ENCODE measurements at places on chromosomes 5 and 9.

DNA sequence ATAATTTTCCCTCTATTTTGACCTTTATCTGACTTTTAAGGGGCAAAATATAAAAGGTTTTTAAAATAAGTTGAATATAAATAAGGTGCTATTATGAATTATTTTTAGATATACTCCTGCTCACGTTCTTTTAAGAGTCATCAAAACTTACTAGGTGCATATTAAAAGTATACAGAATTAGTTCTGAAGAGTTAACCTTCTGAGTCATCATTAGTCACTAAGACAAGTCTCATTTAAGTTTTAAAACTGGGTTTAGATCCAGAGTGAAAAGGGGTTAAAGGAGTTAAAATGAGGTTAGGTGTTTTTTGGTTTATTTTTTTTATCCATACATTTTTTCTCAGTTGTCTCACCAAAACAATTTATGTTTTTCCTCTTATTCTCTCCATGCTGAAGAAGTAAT is 41.7 kb downstream of the SMIM15 start:
- DNase-seq = no peak

DNA sequence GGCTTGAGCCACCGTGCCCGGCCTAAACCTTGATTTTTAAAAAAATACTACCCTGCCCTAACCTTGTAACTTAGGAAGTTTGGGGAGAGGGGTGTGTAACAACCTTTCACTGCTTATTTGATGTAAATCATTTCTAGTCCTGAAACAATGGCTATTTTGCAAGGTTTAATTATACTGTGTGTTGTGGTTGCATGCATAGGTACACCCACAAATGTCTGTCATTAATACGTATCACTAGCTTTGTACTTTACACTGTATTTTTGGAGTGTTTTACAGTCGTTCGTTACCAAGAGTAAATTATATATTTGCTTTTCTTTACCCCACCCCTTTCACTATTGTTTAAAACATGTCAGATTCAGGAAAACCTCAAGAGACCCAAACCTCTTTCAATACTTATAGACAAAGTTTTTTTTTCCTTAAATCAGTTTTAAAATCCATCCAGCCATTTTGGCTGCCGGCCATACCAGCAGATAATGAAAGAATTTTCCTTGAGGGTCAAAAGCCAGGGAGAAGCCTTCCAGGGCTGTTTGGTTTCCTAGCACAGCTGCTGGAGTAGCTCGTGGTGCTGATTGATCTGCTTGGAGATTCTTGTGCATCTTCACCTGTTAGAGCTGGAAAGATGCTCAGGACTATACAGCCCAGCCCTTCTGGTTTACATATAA is 50.7 kb downstream of the DOCK8 start:
- DNase-seq = no peak

DNA sequence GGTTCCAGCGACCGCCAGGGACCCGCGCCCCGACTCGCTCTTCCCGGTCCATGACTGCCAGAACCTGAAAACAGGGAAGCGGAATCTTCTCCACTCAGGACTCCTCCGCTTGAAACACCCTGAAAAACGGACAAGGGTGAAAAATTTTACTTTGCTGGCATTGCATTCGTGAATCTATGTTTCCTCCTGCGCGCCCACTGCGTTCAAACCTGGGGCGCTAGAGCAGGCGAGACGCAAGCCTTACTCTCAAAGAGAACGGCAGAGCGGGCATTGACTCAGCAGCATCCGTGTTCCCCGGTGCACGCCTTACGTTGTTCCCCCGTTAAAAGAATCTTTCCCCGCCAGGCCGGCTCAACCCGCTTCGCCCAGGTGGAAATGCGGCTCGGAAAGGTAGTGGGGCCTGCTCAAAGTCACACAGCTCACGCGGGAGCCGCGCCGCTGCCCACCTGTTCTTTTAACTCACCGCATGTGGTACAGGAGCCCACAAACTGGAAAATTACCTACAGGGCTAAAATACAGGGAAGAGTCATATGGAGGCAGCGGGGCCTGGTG is 999 bp upstream of the DRD1 start:
- peak; percentile 2 for DNase-seq

GRCh38 chr5:66812291-66812690 is 216.1 kb downstream of the MAST4 start:
- DNase-seq = no peak

DNA sequence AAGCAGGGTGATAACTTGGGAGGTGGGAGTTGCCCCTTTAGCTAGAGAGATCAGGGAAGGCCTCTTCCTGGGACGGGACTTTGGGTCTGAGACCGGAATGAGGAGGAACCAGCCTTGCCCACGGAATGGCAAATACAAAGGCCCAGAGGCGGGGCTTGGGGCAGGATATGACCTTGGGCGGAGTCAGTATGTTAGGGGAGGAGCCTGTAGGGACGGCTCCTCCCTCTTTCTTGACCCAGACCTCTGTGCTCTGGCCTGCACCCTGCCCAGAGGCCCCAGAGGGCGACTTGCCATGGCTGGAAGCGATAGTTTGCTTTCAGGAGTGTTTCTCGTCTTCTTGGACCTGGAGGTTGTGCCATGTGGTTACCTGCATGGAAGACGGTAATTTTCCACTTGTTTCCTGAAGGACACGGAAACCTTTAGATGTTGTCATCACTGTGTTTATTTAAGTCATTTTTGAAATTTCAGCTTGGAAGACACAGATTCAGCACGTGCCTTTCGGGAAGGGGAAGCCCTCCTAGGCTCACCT is 85.6 kb downstream of the DAB2IP start:
- no peak for DNase-seq

- no peak for DNase-seq
Observed at GRCh38 chr5:100779669-100780375, 123.3 kb downstream of the ST8SIA4 start.

Data from CD4-positive, CD25-positive, alpha-beta regulatory T cell (primary cell).